ENCODE measurements at places on chromosomes 5 and 9.

- no peak for DNase-seq
Observed at GRCh38 chr9:115143689-115144088, 25.7 kb upstream of the TNC start.

DNA sequence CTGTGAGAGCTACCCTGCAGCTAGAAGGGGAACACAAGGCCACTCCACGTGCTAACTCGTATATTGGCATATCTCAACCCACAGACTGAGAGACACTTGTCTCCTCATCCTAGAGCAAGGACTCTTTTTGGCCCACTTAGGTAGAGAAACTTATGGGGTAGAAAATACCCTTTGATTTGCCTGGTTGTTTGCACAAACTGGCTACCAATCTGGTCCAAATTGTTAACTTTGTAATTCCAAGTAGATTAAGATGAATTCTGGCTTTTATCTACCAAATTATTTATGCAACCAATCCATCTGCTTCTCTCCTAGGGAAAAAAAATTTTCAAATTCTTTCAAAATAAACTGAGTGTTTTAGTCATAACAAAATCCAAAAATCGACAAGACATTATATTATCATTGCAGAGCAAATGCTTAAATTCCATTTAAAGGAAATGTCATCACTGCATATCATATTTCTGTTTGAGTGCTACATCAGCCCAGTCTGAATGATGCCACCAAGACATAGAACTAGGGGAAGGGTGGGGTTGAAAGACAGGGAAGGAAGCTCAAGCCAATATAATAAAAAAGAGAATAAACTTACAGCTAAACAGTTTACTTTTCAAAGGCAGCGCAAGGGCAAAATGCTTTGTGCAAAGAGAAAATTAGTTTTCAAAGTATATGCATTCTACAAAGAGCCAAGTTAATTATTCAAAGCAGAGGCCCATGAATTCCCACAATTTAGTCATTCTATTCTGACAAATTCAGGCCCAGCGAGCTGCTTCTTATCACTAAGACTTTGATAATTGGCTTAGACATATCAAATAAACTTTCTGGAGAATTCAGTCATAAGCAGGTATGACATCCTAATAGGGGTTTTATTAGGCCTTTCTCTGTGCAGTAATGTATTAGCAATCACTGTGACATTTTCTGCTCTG is 198.0 kb downstream of the CAAP1 start:
- DNase-seq, result no peak

DNA sequence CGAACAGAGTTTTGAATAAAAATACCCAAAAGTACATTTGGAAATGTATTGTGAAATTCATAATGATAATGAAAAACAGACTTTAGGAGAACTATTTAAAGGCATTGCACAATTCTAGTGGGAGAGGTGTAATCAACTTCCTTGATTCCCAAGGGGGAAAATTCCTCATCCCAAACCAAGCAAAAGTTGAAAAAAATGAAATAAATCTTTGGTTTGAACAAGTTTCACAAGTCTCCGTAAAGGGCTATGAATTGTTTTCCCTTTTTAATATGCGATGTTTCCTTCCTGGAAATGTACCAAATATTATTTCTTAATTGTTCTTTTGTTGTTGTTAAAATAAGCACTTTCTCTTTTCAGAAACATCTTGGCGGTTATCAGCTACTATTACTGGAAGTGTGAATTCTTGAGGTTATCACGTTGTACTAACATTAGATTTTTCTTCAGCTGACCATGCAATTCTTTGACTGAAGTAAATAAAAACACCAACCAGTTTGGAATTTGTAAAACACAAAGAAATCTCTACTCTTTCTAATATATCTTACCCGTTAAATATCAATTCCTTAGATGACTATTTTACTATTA is 59.3 kb downstream of the SVEP1 start:
- no peak for DNase-seq

DNA sequence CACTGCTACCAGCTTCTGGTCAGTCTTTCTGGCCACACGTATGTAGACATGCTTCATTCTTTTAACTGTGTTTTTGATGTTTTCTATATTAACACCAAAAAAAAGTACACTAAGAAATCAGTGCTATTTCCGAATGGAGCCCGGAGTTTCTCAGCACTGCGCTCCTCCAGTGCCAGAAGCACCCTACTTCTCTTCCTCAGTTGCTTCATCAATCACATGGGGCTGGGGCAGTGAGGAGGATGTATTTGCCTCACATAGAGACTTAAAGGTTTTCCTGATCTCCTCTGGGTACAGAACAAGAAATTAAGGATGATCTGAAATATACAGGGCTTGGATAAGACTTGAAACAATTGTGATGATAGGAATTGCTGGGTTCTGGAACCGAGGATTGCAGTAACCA is 148.0 kb downstream of the ERCC6L2 start:
- no peak for DNase-seq

GRCh38 chr5:150497274-150497988 is 10.5 kb upstream of the NDST1 start:
- DNase-seq, result no peak
